ENCODE measurements at places on chromosomes 5 and 9.

DNA sequence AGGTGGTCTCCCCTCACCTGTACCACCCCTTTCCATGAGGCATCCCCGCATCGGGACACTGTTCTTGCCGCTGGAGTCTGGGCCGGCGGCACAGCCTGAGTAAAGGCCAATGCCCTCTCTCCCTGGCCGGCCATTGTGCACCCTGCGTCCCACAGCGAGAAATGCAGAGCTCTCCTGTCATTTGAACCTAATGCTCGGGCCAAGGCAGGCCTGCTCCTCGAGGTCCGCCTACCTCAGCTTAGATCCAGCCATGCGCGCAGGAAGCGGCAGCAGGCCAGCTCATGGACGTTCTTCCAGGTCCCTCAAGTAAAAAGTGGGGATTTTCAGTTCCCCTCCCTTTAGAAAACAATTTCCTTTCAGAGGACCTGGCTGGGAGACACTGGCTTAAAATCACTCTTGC, 135.0 kb downstream of the HSD17B3 start:
- no peak for DNase-seq

- no peak for DNase-seq
Measured at GRCh38 chr5:68732251-68732650, 361.6 kb upstream of the SLC30A5 start.

GRCh38 chr9:123220127-123220526, 48.3 kb downstream of the STRBP start:
- DNase-seq, result no peak

- no peak for DNase-seq
Measured at GRCh38 chr5:126978258-126978657, 52.1 kb downstream of the MARCHF3 start.

DNA sequence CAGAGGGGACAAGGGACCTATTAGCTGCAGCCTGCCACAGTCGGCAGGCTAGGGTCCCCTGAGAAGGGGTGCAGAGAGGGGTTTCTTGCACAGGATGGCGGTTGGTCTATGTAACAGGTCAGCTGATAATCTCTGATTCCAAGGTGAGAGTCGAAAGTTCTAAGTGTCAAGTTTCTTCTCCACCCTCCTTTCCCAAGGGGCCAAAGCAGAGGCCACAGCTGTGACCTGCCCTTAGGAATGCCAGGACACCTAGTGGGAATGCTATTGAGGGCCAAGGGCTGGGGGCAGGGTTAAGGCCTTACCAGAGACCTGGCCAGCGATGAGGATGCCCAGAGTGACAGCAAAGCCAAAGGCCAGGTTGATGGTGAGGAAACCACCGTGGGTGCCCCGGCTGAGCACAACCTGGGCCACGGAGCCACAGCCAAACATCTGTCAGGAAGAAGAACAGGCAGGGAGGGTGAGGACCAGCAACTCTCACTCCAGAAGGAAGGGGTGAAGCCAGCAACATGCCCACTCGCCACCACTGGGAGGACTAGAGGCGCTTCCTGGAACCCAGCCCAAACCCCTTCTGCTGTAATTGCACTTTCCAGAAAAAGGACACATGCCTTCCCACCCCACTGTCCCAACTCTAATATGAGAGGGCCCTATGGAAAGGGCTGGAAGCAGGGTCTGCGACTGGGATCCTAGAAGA, 3.8 kb downstream of the AQP3 start:
- DNase-seq, result no peak

- DNase-seq, result no peak
Measured at GRCh38 chr9:88925481-88925880, 65.8 kb upstream of the S1PR3 start.

Measured in GM06990 (cell line).